ENCODE measurements at places on chromosomes 16 and 17.

- no peak for DNase-seq
Measured at GRCh38 chr17:32161506-32162365, 19.4 kb downstream of the RHOT1 start.

DNA sequence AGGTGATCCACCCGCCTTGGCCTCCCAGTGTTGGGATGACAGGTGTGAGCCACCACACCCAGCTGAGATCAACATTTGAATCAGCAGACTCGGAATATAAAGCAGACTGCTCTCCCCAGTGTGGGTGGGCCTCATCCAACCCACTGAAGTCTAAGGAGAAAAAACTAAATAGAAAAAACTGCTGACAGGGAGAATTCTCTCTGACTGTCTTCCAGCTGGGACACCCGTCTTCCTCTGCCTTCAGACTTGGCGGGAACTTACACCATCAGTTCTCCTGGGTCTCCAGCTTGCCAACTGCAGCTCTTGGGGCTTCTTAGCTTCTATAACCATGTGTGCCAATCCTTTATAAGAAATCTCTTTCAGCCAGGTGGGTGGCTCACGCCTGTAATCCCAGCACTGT lies 90.7 kb downstream of the MRM3 start:
- no peak for DNase-seq

- DNase-seq, result no peak
Measured at GRCh38 chr16:81940781-81941560, 70.3 kb downstream of the SDR42E1 start.

GRCh38 chr16:50229149-50229726 lies 37.1 kb upstream of the ADCY7 start:
- no peak for DNase-seq

DNA sequence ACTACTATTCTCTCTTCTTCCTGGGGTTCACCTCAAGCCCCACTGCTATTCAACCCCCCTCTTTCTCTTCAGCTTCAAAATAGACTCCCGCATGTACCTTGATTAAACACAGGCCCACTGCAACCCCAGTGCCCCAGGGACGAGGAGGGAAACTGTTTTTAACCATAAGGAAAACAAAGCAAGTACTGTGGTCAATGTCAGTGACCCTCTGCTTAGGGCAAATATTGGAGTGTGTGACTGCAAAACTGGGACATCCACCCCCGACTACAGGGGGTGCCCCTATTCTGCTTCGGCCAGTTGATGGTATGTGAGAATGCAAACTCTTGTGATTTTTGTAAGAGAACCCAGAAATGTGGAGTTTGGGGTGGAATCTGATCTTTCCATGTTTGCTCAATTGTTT lies 9.5 kb upstream of the PNPO start:
- DNase-seq, result no peak

DNA sequence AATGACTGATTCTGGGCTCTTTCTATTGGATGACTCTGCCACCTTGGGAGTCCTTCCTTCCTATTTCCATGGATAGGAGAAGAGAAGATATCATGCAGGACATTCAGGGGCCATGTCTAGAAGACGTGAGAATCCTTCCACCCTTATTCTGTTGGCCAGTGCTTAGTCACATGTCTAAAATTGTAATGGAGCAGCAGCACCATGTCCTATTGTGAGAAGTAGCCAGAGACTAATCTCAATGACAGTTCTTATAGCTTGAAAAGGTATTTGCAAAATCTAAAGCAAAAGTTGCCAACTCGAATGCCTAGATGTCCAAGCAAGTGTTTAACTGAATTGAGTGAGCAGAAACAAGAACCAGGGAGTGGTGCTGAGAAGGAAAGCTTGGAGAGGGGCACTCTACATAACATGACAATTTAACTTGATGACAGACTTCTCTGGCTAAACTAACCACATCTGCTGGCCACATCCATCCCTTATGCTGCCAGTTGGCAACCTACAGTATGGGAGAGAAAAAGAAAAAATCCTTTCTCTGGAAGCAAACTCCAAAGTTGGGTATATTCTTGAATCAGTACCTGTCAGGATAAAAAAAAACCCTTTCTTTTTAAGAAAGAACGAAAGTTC lies 225.7 kb downstream of the CDH13 start:
- no peak for DNase-seq
